ENCODE measurements at places on chromosomes 5 and 9.
A peak's percentile ranks its signal among the peaks of the same experiment; 100 is the strongest.

DNA sequence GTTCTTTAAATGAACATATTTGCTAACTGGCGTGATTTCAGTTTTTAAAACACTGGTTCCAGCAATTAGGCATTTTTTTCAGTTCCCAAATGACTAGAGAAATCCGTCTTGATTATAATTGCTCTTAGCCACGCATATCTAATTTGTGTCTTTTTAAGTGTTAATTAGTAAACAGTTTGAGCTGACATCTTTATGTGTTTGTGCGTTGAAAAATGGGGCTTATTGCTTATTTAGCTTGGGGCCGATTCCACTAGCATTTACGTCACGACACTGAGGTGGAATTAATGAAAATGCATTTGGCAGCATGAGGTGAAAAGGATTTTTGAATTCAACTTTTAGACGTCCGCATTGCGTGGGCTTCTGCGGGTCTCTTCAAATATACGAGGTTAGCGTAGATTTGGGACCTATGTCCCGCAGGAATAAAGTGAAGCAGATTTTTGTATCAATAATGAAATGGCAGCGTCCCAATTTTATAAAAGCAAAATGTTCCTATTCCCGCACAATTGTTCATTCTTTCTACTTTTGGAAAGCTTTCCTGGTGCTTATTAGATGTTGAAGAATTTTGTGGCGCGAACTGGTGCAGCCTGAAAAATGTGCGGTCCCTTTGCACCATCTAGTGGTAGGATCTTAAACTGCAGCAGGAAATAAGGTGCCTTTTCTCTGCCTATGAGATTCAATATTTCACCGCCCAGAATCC lies 122.7 kb upstream of the LMX1B start:
- DNase-seq = peak; percentile 66

GRCh38 chr5:10400411-10400810 lies 41.3 kb upstream of the ROPN1L start:
- DNase-seq = no peak

DNA sequence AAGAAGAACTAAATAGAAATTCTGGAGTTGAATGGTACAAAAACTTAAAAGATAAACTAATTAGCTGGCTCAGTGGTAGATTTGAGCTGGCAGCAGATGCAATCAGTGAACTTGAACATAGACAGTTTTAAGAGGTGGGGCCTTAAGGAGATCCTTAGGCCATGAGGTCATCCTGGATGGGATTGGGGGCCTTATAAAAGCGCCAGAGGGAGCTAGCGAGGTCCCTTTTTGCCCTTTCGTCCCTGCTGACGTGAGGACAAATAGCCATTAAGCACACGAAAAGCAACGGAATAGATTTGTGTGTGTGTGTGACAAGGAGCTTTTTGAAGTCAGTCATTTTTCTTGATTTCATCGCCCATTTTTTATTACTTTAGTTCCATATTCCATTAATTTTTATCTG lies 83.3 kb downstream of the ZNF354C start:
- no peak for DNase-seq

GRCh38 chr5:1179383-1179715 lies 22.0 kb upstream of the SLC6A19 start:
- DNase-seq = no peak

DNA sequence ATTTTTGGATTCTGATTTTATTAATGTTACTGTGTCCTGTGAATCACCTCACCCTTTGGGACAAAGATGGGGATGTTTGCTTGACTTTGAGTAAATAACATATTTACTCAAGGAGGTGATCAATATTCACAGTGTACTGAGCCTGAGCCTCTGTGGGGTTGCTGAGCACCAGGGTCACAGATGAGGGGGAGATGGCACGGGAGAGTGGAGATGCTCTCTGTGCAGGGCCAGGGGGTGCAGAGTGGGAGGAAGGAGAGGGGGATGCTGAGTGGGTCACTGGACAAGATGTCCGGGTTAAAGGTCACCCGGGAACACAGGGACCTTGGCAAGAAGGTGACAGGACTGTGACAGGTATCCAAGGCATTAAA lies 4.0 kb downstream of the SQSTM1 start:
- DNase-seq = no peak

DNA sequence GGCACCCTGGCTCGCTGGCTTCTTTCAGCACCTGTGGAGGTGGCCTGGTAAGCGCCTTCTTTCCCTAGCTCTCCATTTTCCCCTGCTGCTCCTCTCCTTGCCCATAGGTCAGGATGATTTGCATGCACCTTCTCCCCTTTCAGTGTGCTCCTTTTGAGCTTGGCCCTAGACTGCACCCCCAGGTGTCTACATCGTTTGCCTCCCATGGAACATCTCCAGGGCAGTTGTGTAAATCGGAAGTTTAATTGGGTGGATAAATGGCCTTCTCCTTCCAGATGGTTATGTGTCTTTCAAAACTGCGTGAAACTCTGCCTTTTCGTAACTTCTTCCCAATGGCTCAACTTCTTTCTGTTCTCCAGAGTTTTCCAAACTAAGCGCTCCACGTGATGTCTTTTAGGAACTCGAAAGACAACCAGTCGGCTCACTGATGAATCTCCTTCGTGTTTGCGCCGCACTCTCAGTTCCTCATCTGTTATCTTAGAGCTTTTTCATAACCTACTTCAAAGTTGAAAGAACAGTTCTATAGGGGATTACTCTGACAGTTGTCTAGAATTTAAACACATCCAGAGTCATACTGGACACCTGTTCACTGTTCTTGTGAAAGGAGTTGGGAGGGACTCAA lies 1.7 kb downstream of the ADAMTS19 start:
- no peak for DNase-seq

- DNase-seq = no peak
Observed at GRCh38 chr5:161219816-161220215, 326.7 kb downstream of the GABRB2 start.

GRCh38 chr9:91720313-91720712 lies 229.7 kb downstream of the ROR2 start:
- no peak for DNase-seq

DNA sequence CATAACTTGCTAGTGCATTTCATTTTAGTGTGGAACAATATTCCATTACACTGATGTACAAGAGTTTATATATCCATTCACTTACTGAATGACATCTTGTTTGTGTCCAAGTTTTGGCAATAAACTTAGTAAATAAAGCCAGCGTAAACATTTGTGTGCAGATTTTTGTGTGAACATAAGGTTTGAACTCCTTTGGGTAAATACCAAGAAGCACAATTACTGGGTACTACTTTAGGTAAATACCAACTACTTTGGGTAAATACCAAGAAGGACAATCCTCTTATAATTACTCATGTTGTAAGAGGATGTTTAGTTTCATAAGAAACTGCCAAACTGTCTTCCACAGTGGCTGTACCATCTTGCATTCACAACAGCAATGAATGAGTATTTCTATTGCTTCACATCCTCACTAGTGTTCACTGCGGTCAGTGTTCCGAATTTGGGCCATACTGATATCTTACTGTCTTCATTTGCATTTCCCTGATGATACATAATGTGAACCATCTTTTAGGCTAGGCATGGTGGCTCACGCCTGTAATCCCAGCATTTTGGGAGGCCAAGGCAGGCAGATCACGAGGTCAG lies 2.3 kb upstream of the SYK start:
- no peak for DNase-seq

DNA sequence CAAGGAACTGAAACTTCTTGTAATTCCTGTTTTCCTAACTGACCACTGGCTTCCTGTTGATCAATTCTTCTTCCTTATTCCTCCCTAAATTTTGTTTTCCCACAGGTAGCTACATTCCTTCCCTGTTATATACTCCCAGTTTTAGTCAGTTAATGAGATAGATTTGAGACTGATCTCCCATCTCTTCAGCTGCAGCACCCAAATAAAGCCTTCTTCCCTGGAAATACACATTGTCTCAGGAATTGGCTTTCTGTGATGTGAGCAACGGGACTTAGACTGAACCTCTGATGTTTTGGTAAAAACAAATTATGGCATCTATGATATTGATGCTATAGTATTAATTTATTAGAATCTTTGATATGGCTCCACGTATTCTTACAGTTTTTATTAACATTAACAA lies 617.3 kb upstream of the ST8SIA4 start:
- no peak for DNase-seq

DNA sequence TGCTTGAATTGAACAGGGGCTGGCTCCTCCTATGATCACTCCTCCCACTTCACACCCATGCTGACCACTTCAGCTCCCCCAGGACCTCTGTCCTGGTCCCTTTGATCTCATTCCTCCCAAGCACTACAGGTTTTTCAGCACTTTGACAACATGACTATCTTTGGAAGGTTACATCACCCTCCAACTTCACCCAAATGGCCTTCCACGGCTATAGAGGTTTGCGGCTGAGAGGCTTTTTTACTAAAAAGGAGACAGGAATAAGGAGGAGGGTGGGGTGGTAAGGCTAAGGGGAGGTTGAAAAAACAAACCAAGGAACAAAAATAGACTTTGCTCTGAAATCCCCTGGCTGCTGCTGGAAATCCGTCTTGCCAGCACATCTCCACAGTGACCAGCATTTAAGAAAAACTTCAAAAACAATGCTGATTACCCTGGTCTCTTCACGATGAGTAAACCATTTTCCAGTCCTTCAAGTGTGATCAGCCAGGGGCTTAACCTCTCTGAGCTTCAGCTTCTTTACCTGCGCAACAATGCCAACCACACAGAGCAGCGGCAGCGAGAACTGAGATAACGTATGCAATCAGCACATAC lies 102.7 kb downstream of the DPYSL3 start:
- DNase-seq = no peak

GRCh38 chr9:92887880-92888338 lies 10.1 kb upstream of the ZNF484 start:
- DNase-seq = no peak

- DNase-seq = no peak
Observed at GRCh38 chr5:181054138-181054537, 14.1 kb downstream of the BTNL9 start.

GRCh38 chr5:39059064-39059463 lies 15.1 kb downstream of the RICTOR start:
- DNase-seq = no peak

GRCh38 chr9:76445976-76446375 lies 13.0 kb upstream of the GCNT1 start:
- DNase-seq = no peak

GRCh38 chr5:119332978-119333401 lies 22.8 kb upstream of the TNFAIP8 start:
- no peak for DNase-seq

- no peak for DNase-seq
Observed at GRCh38 chr5:109786206-109786855, 96.6 kb downstream of the MAN2A1 start.

DNA sequence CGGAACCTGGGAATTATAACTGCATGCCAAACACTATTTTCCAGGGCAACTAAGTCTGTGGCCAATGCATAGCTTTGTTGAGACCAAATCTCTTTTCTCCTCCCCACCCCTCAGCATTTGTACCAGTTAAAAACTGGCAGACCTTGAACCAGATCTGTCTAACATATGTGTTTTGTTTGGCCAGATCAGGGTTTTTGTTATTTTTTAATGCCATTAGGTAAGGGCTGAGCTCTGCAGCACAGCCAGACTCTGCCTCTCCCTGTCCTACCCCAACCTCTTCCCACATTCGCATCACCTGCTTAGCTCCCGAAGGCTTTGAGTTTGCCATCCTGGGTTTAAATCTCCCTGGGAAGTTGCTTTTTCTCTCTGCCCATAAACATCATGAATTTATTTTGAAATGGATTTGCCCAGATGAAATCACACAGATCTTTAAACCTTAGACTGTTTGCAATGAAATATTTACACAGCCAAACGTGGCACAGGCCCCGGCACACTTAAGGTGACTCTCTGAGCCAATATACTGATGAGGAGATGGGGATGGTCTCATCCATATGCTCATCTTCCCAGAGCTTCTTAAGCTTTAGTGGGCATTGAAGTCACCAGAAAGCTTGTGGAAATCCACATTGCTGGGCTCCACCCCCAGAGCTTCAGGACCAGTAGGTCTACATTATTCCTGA lies 54.0 kb upstream of the ALDH1B1 start:
- DNase-seq = no peak

DNA sequence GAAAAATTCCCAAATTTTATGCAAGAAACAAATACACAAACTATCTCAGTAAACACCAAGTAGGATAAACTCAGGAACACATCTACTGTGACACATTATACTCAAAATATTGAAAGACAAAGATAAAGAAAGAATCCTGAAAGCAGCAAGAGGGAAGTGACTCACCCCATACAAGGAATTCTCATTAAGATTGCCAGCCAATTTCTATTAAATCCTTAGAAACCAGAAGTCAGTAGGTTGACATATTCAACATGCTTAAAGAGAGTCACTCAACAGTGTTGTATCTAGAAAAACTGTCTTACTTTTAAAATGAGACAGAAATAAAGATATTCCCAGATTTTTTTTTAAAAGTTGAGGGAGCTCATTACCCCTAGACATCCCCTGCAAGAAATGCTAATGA lies 15.5 kb downstream of the SPATA31E1 start:
- no peak for DNase-seq

DNA sequence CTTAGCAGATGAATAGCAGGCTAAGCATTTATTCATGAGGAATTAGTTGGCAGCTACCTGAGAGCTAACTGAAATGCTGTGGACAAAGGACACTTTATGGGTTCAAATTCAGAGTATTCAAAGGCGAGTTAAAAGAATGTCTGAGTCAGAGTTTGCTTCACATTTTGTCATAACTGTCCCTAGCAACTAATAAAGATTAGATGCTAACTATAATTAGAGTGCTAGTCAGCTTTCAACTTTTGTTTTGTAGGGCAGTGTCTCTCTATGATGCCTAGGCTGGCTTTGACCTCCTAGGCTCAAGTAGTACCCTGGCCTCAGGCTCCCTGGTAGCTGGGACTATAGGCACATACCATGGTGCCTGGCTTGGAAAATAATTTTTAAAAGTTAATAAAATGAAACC lies 4.6 kb downstream of the SMC5 start:
- DNase-seq = no peak

DNA sequence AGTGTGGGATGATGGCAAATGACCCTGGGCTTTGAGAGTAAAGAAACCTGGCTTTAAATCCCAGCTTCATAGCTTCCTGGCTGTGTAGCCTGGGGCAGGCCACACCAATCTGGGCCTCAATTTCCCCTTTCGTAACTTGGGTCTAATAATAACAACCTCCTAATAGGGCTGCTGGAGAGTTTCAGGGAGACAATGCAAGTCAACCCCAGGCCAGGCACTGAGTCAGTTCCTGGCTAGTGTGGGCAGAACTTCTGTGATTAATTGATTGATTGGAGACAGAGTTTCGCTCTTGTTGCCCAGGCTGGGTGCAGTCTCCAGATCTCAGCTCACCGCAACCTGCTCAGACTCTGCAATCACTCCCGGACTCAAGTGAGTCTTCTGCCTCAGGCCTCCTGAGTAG lies 3.3 kb upstream of the SH2D3C start:
- no peak for DNase-seq

GRCh38 chr9:72038408-72038807 lies 22.0 kb downstream of the C9orf57 start:
- peak; percentile 52 for DNase-seq

GRCh38 chr5:6674421-6674820 lies 38.8 kb upstream of the TENT4A start:
- DNase-seq = peak; percentile 10

- DNase-seq = no peak
Observed at GRCh38 chr5:179815491-179816249, 5.0 kb upstream of the SQSTM1 start.

- DNase-seq = no peak
Observed at GRCh38 chr9:91061506-91061905, 259.9 kb downstream of the SYK start.
